PC-9 (cell line): ENCODE measurements at places on chromosomes 2 and 18. TPM values are rescaled to one million over a fixed set of nuclear protein-coding genes. Genes with fewer than 3 reads are reported as not detected.

GRCh38 chr2:188291142-188291616, 495 bp upstream of the GULP1 start:
- peak; percentile 13 for DNase-seq

- DNase-seq, result no peak
Observed at GRCh38 chr2:1462994-1463393, 49.7 kb downstream of the TPO start.

TBR1 gene
- total RNA-seq, result not detected in 2 replicates

ATG16L1 gene
- 55.7 and 63.9 TPM in 2 replicates for total RNA-seq

DNA sequence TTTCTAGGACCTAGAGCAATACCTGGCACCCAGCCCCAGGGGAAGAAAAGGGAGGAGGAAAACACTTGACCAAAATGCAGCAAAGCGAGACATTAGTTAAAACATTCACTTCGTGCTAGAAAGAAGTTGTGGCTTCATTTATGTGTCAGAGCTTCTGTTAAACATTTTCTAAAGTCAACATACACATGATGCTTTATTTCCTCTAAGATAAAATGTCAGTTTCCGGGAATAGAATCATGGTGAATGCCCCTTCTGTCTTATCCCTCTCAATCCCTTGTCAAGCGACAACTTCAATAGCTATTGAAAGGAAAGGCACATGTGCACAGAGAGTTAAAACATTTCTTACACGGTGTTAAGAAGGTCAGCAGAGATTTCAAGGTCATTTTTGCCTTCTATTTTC, 404.6 kb upstream of the CWC22 start:
- no peak for DNase-seq
